ENCODE measurements at places on chromosomes 6 and 20.

DNA sequence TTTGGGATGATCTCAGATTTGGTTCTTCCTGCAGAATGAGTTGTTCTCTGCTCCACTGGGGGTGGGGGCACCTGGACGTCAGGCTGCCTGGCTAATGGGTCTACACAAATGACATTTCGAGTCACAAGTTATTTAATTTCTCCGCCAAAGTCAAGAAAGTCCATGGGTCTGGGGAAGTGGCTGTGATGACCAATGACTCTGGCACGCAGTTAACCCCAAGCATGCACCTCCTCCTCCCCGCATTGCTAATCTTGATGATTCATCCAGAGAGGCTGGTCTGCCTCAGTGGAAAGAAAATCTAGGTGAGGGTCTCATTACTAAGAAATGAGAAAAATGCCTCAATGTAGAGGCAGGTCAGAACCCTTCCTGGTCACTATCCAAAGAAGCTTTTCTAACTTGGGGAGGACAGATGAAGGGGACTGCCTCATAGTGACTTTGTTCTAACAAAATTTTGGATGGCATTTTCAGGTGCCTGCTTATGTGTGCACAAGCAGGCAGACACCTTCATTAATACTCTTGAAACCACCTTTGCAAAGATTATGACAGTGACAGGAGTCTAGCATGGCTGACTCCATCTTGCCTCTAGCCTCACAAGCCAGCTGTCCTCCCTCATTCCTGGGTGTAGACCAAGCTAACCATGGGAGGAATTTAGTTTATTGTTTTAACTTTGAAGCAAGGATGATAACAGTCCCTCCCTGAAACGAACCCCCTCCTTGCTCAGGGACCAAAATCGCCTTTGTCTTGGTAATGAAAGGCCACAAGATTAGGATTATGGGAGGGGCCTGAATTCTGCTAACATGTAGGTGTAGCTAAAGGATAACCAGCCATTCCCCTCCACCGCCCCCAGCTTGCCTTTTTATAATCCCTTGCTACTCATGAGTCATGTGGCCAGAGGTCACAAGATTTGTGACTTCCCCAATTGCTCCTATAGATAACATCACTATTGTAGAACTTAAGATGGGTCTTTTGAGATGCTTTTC is 98.6 kb upstream of the MRPS10 start:
- H3K36me3 ChIP-seq, result no peaks in the 10 kb centered on the region
- no peak overlapping the region for H3K4me3 ChIP-seq
- H3K4me1 ChIP-seq, result peaks cover 14% of the 10 kb centered on the region

DNA sequence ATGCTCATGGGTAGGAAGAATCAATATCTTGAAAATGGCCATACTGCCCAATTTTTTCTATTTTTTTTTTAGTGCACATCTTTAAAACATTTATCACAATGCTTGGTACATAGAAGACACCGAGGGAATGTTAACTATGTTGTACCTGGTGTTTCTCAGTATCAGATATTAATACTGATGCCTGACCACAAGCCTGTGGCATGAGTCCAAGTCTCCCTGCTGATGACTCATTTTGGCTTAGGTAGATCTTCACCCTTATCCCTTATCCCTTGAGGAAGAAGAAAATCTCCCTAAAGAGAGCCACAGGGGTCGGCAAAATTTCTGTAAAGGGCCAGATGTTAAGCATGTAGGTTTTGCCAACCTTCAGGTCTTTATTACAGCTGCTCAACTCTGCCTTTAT is 14.5 kb downstream of the CD109 start:
- no peak for DNase-seq
- H3K36me3 ChIP-seq, result no peaks in the 10 kb centered on the region
- H3K27ac ChIP-seq, result no peak overlapping the region
- no peaks in the 10 kb centered on the region for H3K27me3 ChIP-seq
- H3K4me1 ChIP-seq, result no peaks in the 10 kb centered on the region

DNA sequence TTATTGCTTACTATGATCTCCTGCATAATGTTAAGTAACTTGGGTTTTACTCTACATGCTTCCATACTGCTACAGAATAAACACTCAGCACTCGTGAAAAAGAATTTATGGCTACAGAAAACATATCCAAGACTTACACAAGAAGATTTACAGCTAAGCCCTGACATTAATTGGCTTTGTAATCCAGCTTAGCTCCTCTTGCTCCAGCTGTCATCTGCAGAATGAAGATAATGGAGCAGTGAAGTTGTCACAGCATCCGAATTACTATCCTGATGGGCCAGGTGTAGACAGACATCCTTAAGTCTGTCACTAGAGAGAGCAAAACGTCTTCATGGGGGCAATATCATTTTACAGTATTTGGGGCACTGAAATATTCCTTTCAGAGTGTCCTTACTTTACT is 155.3 kb downstream of the PRKN start:
- no peak overlapping the region for H3K27ac ChIP-seq
- no peaks in the 10 kb centered on the region for H3K27me3 ChIP-seq
- H3K4me1 ChIP-seq, result no peaks in the 10 kb centered on the region
- H3K4me3 ChIP-seq, result no peak overlapping the region
- peaks cover 8% of the 10 kb centered on the region for H3K36me3 ChIP-seq
- DNase-seq, result no peak

- no peak overlapping the region for H3K27ac ChIP-seq
- no peaks in the 10 kb centered on the region for H3K36me3 ChIP-seq
- no peak for DNase-seq
- no peak overlapping the region for H3K4me3 ChIP-seq
- H3K4me1 ChIP-seq, result no peaks in the 10 kb centered on the region
- no peaks in the 10 kb centered on the region for H3K27me3 ChIP-seq
These were observed 39.2 kb upstream of the CENPW start for GRCh38 chr6:126300735-126301134.

DNA sequence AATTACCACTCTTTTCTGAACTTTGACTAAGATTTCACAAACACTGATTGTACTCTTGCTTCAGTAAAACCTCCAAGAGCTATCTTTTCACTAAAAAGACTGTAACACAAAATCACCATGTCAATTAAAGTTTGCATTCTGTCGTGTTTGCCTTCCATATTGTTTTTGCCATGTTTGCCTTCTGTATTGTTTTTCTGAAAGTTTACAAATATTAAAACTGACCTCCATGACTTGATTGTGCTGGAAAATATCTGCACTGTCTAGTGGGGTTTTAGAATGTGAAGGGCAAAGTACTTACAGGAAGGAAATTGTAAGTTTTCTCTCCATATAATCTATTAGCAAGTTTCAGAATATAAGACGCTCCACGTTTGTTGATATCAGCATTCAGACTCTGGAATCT is 3.4 kb downstream of the SERPINB1 start:
- no peak overlapping the region for H3K27ac ChIP-seq
- no peak for DNase-seq
- no peak overlapping the region for H3K4me3 ChIP-seq
- no peaks in the 10 kb centered on the region for H3K27me3 ChIP-seq

DNA sequence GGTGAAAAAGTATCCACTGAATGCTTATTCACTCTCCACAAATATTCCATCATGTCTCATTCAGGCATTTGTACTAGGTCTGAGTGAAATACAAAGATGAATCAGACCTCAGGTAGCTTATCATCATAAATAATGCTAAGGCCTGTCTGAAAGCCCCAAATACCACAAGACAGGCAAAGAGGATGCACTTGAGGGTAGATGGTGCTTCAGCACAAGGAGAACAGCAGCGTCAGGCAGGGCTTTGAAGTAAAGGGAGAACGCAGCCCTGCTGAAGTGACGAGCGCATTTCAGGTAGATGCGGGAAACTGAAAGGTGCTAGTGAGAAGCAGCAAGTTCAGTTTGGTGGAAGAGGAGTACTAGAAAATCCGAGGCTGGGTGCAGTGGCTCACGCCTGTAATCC is 38.7 kb downstream of the MAP3K5 start:
- no peak for DNase-seq
- peaks cover 60% of the 10 kb centered on the region for H3K4me1 ChIP-seq
- no peak overlapping the region for H3K4me3 ChIP-seq
- H3K27me3 ChIP-seq, result no peaks in the 10 kb centered on the region
- H3K27ac ChIP-seq, result no peak overlapping the region

DNA sequence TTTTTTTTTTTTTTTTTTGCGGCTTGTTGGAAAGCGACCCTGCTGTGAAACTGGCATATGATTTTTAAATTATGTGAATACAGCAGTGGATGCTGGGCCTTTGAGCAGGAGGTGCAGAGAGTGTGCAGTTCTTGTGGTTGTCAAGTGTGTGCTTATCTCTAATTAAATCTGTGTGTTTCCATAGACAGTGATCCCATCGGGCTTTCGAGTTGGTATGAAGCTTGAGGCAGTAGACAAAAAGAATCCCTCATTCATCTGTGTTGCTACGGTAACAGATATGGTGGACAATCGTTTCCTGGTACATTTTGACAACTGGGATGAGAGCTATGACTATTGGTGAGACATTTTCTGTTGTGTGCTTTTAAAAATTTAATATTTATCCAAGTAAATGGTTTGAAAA is 52.4 kb downstream of the L3MBTL3 start:
- H3K4me3 ChIP-seq, result no peak overlapping the region
- no peaks in the 10 kb centered on the region for H3K27me3 ChIP-seq
- no peak overlapping the region for H3K27ac ChIP-seq
- no peaks in the 10 kb centered on the region for H3K36me3 ChIP-seq
- H3K4me1 ChIP-seq, result no peaks in the 10 kb centered on the region

GRCh38 chr6:35202066-35202546 is 11.7 kb upstream of the SCUBE3 start:
- no peak overlapping the region for H3K27ac ChIP-seq
- no peaks in the 10 kb centered on the region for H3K4me1 ChIP-seq
- no peak for DNase-seq
- H3K36me3 ChIP-seq, result no peaks in the 10 kb centered on the region
- H3K4me3 ChIP-seq, result no peak overlapping the region

GRCh38 chr20:51600016-51600420 is 57.5 kb upstream of the NFATC2 start:
- no peak overlapping the region for H3K4me3 ChIP-seq
- no peak overlapping the region for H3K27ac ChIP-seq
- DNase-seq, result no peak
- peaks cover 56% of the 10 kb centered on the region for H3K36me3 ChIP-seq
- peaks cover 2% of the 10 kb centered on the region for H3K4me1 ChIP-seq
- H3K27me3 ChIP-seq, result no peaks in the 10 kb centered on the region

GRCh38 chr6:68760941-68761676 is 126.0 kb downstream of the ADGRB3 start:
- DNase-seq, result no peak
- no peaks in the 10 kb centered on the region for H3K36me3 ChIP-seq
- H3K27ac ChIP-seq, result no peak overlapping the region

GRCh38 chr6:169189182-169189581 is 64.5 kb downstream of the THBS2 start:
- peaks cover 10% of the 10 kb centered on the region for H3K4me1 ChIP-seq
- H3K36me3 ChIP-seq, result no peaks in the 10 kb centered on the region
- peak overlapping the region; percentile 87 for H3K27ac ChIP-seq
- no peak for DNase-seq
- H3K27me3 ChIP-seq, result no peaks in the 10 kb centered on the region
- no peak overlapping the region for H3K4me3 ChIP-seq

DNA sequence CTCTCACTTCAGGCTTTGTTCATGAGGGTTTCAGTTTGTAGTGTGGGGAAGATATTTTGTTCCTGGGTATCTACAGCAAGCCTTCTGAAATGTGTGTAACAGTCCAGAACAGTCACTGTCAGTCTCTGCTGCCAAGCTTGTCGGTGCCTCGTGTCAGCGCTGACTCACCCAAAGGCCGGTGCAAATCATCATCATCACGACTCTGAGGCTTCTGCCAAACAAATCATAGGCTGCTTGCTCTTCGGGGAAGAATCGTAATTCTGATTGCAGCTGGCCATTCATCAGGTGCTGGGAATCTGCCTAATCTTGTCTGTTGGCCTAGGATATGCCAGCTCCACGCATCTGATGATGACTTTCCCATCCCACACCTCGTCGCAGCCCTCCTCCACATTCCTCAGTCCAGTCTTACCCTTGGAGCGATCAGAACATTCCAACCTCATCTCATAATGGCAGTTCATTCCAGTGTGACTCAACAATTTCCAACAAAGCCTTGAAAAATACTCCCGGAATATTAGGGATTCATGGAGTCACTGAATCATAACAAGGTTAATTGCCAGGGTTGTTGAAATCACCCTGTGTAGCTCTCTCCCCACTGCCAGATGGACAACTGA is 40.9 kb downstream of the ALDH8A1 start:
- DNase-seq, result peak; percentile 90
- H3K4me1 ChIP-seq, result no peaks in the 10 kb centered on the region
- H3K36me3 ChIP-seq, result no peaks in the 10 kb centered on the region
- H3K27ac ChIP-seq, result peak overlapping the region; percentile 34

DNA sequence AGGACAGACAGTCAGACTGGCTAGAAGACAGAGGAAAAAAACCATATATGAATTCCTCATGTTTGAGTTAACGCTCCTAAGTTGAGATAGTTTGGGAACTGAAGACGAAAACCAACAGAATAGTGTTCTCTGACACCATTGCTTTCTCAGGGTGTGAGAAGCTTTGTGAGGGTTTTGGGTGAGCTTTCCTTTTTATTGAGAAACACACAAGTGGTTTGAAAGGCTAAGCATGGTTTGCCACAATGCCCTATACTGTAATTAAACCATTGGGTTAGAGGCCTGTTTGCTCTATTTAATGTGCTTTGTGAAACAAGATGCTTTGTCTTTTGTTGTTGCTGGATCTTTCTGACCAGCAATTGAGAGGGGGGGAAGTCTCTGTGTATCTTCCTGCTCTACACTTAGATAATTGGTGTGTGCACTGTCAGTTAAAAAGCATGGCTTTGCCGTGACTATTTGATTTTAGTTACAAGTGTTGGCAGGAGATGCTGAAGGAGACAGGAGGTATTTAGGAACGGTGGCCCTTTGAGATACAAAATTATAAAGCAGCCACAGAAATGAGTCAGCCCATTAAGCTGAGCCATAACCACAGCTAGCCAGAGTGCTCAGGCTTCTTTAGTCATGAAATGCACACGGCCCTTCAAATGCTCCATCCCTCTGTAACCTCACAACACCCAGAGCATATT is 273.0 kb upstream of the PREP start:
- no peak for DNase-seq
- no peaks in the 10 kb centered on the region for H3K27me3 ChIP-seq
- no peaks in the 10 kb centered on the region for H3K4me1 ChIP-seq
- H3K27ac ChIP-seq, result no peak overlapping the region
- H3K36me3 ChIP-seq, result no peaks in the 10 kb centered on the region
- no peak overlapping the region for H3K4me3 ChIP-seq

- no peaks in the 10 kb centered on the region for H3K27me3 ChIP-seq
- H3K4me1 ChIP-seq, result peaks cover 7% of the 10 kb centered on the region
- H3K36me3 ChIP-seq, result no peaks in the 10 kb centered on the region
These were observed 122.8 kb upstream of the B3GAT2 start for GRCh38 chr6:71079677-71080076.

GRCh38 chr6:117483645-117484016 is 1.2 kb downstream of the DCBLD1 start:
- H3K4me1 ChIP-seq, result peaks cover 7% of the 10 kb centered on the region
- no peak for DNase-seq
- H3K4me3 ChIP-seq, result peak overlapping the region; percentile 83
- peak overlapping the region; percentile 91 for H3K27ac ChIP-seq
- no peaks in the 10 kb centered on the region for H3K36me3 ChIP-seq

- no peak for DNase-seq
- H3K27ac ChIP-seq, result no peak overlapping the region
- H3K4me3 ChIP-seq, result no peak overlapping the region
- H3K27me3 ChIP-seq, result no peaks in the 10 kb centered on the region
- H3K36me3 ChIP-seq, result no peaks in the 10 kb centered on the region
These were observed 292.1 kb downstream of the LAMA2 start for GRCh38 chr6:129175066-129175465.

GRCh38 chr6:44738601-44739146 is 351.2 kb downstream of the CDC5L start:
- H3K4me1 ChIP-seq, result no peaks in the 10 kb centered on the region
- H3K36me3 ChIP-seq, result no peaks in the 10 kb centered on the region
